ENCODE measurements at places on chromosomes 5 and 9.
A peak's percentile ranks its signal among the peaks of the same experiment; 100 is the strongest.

DNA sequence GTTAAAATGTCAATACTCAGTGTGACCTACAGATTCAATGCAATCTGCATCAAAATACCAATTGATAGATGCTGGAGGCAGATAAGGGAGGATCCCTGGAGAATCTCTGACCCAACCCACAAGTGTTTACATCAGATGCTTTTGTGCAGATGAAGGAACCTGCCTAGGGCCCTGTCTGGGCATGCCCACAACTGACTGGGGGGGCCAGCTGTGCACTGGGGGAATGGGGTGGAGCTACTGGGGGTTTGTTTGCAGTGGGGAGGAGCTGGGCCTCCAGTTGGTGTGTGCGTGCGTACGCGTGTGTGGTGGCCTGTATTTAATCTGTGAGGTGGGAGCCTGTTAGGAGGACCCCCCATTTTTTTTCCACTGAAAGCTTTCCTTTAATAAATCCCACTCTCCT lies 244.9 kb downstream of the TRIM36 start:
- no peak for DNase-seq

GRCh38 chr5:179860301-179860700 lies 1.7 kb upstream of the MRNIP start:
- DNase-seq = no peak

GRCh38 chr5:675871-676698 lies 17.1 kb downstream of the TPPP start:
- DNase-seq = no peak

- DNase-seq = no peak
These were observed 10.4 kb downstream of the OTP start for GRCh38 chr5:77627869-77628674.

DNA sequence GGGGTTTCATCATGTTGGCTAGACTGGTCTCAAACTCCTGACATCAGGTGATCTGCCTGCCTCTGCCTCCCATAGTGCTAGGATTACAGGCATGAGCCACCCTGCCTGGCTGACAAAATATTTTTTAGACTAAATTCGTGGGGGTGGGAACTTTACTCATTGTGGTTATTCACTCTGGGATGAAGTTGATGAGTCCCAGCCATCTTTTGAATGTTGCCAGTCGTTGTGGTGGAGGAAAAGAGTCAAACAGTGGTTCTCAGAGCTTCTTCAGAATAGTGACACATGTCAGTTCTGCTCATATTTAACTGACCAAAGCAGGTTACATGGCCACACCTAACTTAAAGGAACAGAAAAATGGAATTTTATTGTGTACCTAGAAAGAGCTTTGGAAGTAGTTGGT lies 6.9 kb downstream of the SREK1 start:
- no peak for DNase-seq

DNA sequence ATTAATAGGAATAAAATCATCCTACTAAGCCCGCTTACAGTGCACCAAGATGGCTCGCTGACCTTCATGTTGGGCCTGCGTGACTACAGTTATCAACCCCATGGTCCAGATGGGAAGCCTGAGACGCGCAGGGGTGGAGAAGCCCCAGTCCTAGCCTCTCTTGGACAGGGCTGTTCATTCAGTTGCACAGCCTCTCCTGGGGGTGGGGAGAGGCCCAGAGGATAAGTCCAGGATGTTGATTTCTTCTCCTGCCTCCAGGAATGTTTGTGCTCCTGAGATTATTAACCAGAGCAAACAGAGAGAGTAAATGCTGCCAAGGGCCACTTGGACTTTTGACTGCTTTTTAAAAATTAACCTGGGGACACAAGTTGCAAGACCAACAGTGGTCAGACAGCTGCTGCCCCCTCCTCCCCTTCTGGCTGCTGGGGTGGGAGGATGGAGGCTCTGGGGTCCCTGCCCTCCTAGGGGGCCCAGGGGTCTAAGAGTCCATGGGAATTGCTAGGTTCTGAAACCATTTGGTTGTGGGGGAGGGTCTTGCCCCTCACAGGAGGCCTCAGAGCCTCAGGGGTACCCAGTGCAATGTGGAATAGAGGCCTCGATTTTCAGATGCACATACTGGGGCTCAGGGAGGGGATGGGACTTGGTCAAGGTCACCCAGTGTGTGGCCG lies 2.8 kb upstream of the AMBP start:
- no peak for DNase-seq

DNA sequence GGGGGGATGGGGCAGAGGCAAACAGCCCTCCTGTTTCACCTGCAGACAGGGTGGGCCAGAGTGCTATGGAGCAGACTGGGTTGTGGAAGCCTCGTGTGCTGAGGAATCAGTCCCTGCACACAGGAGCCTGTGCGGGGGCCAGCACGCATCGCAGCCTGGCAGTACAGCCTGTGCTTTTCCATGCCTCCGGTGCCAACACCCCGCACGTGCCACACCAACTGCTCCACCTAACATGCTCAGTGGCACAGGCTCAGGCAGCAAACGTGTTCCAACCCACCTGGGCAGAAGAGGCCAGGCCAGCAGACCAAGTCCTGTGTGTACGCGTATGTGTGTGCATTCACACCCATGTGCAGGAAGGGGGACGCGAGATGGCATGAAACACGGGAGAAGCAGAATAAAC lies 37.4 kb upstream of the FBXW11 start:
- DNase-seq = no peak

DNA sequence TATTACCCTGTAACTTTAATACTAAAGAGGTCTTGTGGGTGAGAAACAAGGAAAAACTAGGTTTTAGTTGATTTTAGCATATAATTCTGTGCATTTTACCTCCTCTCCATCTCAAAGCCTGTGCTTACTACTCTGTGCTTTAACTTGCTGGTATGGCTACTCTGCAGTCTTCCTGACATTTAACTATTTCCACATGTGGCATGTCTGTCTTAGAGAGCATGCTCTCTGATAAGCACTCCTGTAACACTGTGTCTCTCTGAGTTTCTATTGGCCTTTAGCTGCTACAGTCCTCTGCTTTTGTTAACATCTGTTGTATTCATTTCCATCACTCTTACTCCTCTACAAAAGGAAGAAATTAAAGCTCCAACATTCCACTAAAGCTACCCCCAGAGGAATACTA lies 418.3 kb downstream of the RAB3C start:
- DNase-seq = no peak

GRCh38 chr9:4794691-4795090 lies 1.9 kb downstream of the RCL1 start:
- DNase-seq = no peak

GRCh38 chr9:113930390-113930783 lies 54.3 kb downstream of the ZNF618 start:
- DNase-seq = no peak

GRCh38 chr5:131377346-131377745 lies 113.5 kb downstream of the CDC42SE2 start:
- no peak for DNase-seq

GRCh38 chr5:185095-186070 lies 5.9 kb upstream of the LRRC14B start:
- DNase-seq = no peak

GRCh38 chr5:73370640-73371583 lies 77.7 kb downstream of the FOXD1 start:
- DNase-seq = no peak

- no peak for DNase-seq
These were observed 57.1 kb upstream of the CER1 start for GRCh38 chr9:14779566-14780022.

- peak; percentile 68 for DNase-seq
These were observed 30.4 kb downstream of the JADE2 start for GRCh38 chr5:134555890-134556311.

DNA sequence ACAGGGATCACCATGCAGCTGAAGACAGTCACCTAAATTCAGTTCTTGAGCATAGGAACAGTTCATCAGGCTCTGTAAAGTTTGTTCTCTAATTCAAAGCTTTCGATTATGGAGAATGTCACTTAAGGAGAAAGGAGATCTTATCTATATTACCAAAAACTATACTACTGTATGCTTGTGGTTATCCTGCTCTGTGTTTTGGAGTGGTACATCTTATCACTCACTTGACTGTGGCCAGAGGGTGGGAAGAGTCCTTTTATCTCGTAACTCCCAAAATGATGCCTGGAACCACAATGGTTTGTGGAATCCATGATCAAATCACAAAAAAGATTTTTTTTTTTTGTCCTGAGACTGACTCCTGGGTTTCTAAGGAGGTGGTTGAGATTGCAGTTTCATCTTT lies 230.7 kb downstream of the COMMD10 start:
- no peak for DNase-seq

DNA sequence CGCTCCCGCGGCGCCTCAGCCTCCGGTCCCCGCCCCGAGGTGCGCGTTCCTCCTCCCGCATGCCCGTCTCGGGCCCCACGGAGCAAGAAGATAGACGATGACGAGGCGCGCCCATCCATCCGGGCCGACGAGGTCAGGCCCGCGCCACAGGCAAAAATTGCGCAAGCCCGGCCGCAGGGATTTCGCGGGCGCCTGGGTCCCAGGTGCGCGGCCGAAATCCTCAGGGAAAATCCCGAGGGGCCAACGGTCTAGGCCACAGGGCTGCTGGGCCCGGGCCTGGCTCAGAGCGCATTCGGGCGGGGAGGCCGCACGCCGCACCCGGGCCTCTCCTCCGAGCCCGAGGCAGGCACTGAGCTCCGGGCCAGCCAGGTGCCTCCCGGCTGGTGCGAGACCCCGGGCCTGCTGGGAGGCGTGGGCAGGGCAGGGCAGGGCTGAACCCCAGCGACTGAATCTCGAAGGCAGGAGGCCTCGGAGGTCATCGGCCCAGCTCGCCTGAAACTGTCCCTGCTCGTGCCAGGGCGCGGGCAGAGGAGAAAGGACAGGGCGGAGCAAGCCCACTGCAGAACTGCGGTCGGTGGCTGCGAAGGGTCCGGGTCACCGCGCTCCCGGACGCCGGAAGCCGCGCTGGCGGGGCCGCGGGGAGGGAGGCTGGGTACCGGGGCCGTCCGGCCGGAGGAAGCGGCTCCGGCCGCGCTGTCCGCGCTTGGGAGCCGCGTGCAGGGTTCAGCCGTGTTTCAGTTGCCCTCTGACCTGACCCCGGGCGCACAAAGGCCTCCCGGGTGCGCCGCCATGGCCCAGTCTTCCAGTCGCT lies 66.8 kb downstream of the FOXD1 start:
- DNase-seq = no peak

- peak; percentile 54 for DNase-seq
These were observed 480 bp downstream of the LMNB1 start for GRCh38 chr5:126777257-126777974.

- no peak for DNase-seq
These were observed 29.9 kb downstream of the NFX1 start for GRCh38 chr9:33320230-33320567.

- DNase-seq = no peak
These were observed 539 bp downstream of the POC5 start for GRCh38 chr5:75716715-75717081.

All from activated T-helper 1 cell treated with anti-CD3 and anti-CD28 coated beads, Interleukin-12 subunit alpha, Interleukin-12 subunit beta, Interleukin-2, Interleukin-4 antibody, amounts not matched to agents 30 ng/mL and 10 ng/mL and 1 ng/mL, durations not matched to agents 14 hours and 24 hours and 36 hours (primary cell).